Urothelium cell line (cell line): ENCODE measurements at places on chromosomes 6 and 20.

DNA sequence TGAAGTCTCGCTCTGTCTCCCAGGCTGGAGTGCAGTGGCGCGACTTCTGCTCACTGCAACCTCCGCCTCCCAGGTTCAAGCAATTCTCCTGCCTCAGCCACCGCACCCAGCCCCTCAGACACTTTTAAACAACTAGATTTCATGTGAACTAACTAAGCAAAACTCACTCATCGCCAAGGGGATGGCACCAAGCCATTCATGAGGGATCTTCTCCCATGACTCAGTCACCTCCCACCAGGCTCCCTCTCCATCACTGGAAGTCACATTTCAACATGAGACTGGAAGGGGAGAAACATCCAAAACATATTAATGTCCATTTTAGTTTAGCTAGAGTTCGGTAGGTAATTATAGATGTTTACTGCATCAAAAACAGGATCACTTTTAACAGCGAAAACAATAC, 95.9 kb upstream of the PRL start:
- DNase-seq = no peak

- no peak for DNase-seq
These were observed 21.0 kb downstream of the PHACTR3 start for GRCh38 chr20:59625214-59625922.

GRCh38 chr20:59576216-59576953, 28.0 kb upstream of the PHACTR3 start:
- no peak for DNase-seq

GRCh38 chr6:30725713-30726505, 5.8 kb downstream of the TUBB start:
- DNase-seq = no peak

- DNase-seq = no peak
These were observed 12.1 kb upstream of the MRPS18A start for GRCh38 chr6:43699564-43700186.

DNA sequence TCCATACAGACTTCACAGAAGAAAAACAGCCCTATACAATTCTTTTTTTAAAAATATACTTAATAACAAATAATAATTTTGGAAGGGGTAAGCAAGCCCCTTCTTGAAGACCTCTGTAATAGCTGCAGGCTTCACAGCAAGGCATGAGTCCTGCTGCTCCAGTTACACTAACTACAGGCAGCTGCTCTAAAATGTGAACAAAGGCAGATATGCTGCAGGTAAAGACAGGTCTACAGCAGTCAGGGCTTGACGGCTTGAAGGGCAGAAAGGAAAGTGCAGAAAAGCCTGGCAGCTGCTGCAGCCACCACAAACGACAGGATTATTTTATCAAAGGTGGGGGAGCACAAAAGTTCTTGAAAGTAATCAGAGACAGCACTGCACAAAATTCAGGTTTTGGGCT, 11.3 kb downstream of the FAXC start:
- DNase-seq = no peak

GRCh38 chr6:45666846-45667245, 289.1 kb upstream of the SUPT3H start:
- DNase-seq = no peak

GRCh38 chr20:2455771-2456497, 14.7 kb downstream of the SNRPB start:
- DNase-seq = no peak

GRCh38 chr20:775679-776135, 7.4 kb upstream of the SLC52A3 start:
- no peak for DNase-seq

GRCh38 chr20:47146686-47147085, 209.8 kb downstream of the ZMYND8 start:
- DNase-seq = peak; percentile 83
